ENCODE measurements at places on chromosomes 6 and 20.

DNA sequence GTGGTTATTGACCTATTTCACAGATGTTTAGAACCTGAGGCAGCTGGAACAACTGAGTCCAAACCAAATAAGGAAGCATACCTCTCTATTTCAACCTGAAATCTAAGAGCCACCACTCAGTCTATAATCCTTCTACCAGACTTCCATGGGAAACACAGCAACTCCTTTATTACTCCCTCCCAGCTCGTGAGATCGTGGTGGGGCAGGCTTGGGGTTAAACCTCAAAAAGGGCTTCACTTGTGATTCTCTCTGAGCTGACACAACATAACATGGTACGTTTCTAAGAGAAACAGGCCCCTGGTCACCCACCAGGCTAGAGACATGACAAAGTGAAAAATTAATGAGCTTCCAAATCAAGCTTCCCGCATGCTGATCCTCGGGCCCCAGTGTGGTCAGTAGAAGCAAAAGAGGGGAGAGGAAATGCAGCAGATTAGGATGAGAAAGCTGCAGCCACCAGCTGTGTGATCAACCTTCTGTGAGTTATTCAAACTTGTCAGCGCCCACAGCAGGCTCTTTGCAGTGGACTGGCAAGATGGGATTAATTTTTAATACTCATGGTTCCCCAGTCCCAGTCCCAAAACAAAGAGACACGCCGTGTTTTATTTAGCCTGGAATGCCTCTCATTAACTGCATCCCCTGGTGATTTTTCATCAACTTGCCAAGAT, 9.3 kb downstream of the PKHD1 start:
- no peaks in the 10 kb centered on the region for H3K4me1 ChIP-seq
- H3K27me3 ChIP-seq: no peaks in the 10 kb centered on the region
- H3K36me3 ChIP-seq: no peaks in the 10 kb centered on the region
- H3K27ac ChIP-seq: no peak overlapping the region

- H3K27me3 ChIP-seq: peaks cover 3% of the 10 kb centered on the region
- H3K4me3 ChIP-seq: no peak overlapping the region
- DNase-seq: no peak
- H3K4me1 ChIP-seq: peaks cover 21% of the 10 kb centered on the region
- H3K36me3 ChIP-seq: no peaks in the 10 kb centered on the region
Measured at GRCh38 chr20:46200582-46201570, 82.8 kb downstream of the CD40 start.

DNA sequence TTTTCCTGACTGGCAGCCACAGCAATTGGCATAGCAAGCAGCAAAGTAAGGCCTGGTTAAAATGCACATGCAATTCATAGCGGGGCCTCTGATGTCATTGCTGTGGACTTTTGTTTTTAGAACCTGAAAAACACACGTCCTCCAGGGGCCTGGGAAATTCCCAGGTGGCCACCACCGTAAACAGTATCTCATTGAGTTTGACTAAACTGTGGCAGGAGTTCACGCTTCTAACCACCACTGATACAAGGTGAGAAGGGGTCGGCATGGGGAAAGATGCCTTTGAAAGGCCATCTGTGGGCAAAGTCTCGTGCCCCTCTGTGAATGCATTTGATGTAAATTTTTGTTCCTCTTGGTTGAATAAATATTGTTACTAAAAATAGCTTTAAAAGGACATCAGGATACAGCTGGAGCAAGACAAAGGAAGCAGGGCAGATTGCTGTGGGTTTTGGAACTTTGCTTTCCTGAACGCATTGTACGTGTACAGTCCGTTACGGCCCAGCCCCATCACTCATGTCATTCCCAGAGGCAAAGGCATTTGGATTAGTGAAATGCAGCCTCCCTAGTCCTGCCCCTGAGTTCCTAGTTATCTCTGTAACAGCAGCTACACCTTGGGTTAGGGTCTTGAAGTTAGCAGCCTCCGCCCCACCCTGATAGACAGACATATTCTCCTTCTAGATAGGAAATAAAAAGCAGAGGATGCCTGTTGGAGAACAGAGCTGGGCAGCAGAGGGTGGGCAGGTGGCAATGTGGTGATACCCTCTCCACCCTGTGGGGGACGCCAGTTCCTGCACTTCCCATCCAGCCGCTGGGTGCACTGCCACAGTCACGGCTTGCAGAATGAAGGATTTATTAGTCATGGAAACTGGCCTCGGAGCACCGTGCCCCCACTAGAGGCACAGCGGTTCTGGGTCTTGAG, 80.3 kb downstream of the ZDHHC14 start:
- H3K27ac ChIP-seq: no peak overlapping the region
- no peak for DNase-seq
- H3K27me3 ChIP-seq: no peaks in the 10 kb centered on the region

DNA sequence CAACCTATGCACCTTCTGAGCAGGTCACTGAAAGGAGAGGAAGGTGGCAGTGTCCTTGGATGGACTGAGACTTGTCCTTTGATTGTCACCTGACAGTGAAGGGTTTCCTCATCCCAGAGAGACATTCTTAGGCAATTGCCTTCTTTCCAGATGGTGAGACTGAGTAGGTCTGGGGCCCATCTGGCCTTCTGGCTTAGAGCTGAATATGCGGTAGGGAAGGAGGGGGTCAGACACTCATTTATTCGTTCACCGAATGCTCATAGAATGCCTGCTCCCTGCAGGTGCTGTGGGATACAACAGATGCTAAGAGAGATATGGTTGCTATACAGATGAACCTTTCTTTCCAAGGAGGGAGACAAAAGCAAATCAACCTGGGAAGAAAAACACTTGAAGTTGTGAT, 76.8 kb downstream of the BMP6 start:
- no peaks in the 10 kb centered on the region for H3K4me1 ChIP-seq
- no peak overlapping the region for H3K27ac ChIP-seq
- H3K4me3 ChIP-seq: no peak overlapping the region
- DNase-seq: no peak
- H3K36me3 ChIP-seq: no peaks in the 10 kb centered on the region
- no peaks in the 10 kb centered on the region for H3K27me3 ChIP-seq

- H3K4me3 ChIP-seq: no peak overlapping the region
- no peak overlapping the region for H3K27ac ChIP-seq
- H3K27me3 ChIP-seq: no peaks in the 10 kb centered on the region
- no peaks in the 10 kb centered on the region for H3K4me1 ChIP-seq
- H3K36me3 ChIP-seq: peaks cover 8% of the 10 kb centered on the region
- no peak for DNase-seq
Measured at GRCh38 chr6:131225127-131225526, 89.9 kb downstream of the AKAP7 start.

DNA sequence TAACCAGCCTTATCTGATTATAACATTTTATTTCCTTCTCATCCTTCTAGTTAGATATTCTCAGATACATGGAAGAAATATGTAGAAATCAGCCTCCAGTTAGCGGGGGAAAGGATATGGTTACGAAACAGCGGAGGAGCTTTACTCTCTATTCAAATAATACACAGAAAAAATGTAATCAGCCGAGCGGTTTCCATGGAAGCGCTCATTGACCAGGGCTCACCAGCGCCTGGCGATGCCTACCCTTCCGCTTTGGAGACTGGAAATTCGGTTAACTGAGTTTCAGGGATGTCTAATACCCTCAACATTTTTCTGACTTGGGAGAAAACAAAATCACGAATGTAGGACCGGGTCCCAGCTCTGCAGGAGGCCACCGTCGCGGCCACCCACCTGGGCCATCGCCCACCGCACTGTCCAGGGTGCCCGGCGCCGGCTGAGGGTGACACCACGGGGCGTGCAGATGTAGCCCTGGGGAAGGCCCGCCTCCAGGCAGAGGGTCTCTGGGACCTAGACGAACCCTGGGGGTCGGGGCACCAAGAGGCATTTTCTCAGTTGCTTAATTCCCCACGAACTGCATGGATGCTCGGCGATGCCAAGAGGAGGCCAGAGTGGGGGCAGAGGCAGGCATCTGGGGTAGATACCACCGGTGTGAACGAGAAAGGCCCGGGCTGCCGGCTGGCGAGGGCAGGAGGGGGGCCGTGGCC, 1.7 kb downstream of the PRR18 start:
- H3K27ac ChIP-seq: no peak overlapping the region
- peaks cover 13% of the 10 kb centered on the region for H3K4me1 ChIP-seq
- peaks cover 20% of the 10 kb centered on the region for H3K27me3 ChIP-seq
- peak overlapping the region; percentile 25 for H3K4me3 ChIP-seq

GRCh38 chr6:44624936-44625573, 237.5 kb downstream of the CDC5L start:
- H3K4me3 ChIP-seq: no peak overlapping the region
- H3K27ac ChIP-seq: no peak overlapping the region
- DNase-seq: no peak
- H3K36me3 ChIP-seq: no peaks in the 10 kb centered on the region
- no peaks in the 10 kb centered on the region for H3K4me1 ChIP-seq
- no peaks in the 10 kb centered on the region for H3K27me3 ChIP-seq

DNA sequence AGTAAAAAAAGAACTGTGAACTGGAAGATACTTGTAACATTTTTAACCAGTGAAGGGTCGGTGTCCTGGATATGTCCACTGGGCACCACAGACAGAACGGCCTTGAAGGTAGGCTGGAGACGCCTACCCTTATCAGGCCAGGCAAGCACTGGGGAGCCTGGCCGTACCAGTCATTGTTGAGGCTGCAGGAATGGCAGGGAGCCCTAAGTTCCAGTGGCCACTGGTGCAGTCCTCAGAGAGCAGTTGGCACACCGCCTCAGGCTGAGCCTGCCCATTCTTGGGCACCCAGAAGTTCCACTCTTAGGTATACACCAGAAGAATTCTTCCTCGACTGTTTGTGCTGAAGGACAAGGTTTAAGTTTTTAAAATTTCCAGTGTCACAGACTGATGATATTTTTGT, 20.5 kb downstream of the DNAJC5 start:
- H3K4me3 ChIP-seq: no peak overlapping the region
- H3K4me1 ChIP-seq: peaks cover 9% of the 10 kb centered on the region
- H3K27me3 ChIP-seq: no peaks in the 10 kb centered on the region
- no peak for DNase-seq
- no peak overlapping the region for H3K27ac ChIP-seq
- peaks cover 3% of the 10 kb centered on the region for H3K36me3 ChIP-seq

DNA sequence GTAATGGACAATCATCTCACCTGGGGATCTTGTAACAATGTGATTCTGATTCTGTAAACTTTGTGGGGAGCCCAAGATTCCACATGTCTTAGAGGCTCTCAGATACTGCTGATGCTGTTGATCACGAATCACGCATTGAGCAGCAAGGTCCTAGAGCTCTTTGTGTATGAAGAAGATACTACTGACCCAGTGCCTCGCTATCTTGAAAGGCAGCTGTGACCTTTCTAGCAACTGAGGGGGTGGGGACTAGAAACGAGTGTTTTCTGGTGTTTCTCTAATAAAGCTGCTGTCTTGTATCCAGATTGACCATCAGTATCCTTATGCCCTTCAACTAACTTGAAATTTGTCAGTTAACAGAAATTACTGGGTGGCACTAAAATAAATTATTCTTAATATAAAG, 142.9 kb downstream of the MTHFD1L start:
- no peaks in the 10 kb centered on the region for H3K27me3 ChIP-seq
- H3K4me3 ChIP-seq: no peak overlapping the region
- no peaks in the 10 kb centered on the region for H3K4me1 ChIP-seq
- H3K36me3 ChIP-seq: no peaks in the 10 kb centered on the region
- no peak overlapping the region for H3K27ac ChIP-seq
- DNase-seq: no peak

DNA sequence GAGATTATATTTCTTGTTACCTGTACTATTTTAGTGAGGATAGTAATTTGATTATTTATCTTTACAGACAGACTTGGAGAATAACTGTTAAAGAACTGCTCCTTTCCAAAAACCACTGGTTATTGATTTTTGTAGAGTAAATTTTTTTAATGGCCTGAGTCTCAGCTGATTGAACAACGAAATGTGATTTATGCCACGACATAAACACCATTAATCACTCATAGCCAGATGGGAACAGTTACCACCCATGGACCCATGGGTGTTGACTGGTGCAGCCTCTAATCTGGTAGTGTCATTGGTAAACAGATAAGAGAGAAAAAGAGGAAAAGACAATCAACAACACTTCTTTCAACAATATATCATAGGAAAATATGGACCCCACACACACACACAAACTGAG, 101.4 kb upstream of the BEND6 start:
- no peak overlapping the region for H3K4me3 ChIP-seq
- no peak overlapping the region for H3K27ac ChIP-seq
- H3K4me1 ChIP-seq: peaks cover 10% of the 10 kb centered on the region
- H3K36me3 ChIP-seq: no peaks in the 10 kb centered on the region
- DNase-seq: no peak
- peaks cover 4% of the 10 kb centered on the region for H3K27me3 ChIP-seq

- no peaks in the 10 kb centered on the region for H3K27me3 ChIP-seq
- DNase-seq: no peak
- H3K27ac ChIP-seq: no peak overlapping the region
- no peak overlapping the region for H3K4me3 ChIP-seq
- no peaks in the 10 kb centered on the region for H3K36me3 ChIP-seq
Measured at GRCh38 chr6:88748141-88748540, 215.3 kb downstream of the RNGTT start.

GRCh38 chr20:37007898-37008649, 56.6 kb upstream of the SAMHD1 start:
- no peak overlapping the region for H3K4me3 ChIP-seq
- H3K36me3 ChIP-seq: peaks cover 2% of the 10 kb centered on the region
- no peak for DNase-seq
- no peak overlapping the region for H3K27ac ChIP-seq
- H3K27me3 ChIP-seq: no peaks in the 10 kb centered on the region
